Stimulated activated CD4-positive, alpha-beta T cell treated with anti-CD3 and anti-CD28 coated beads, Interleukin-2, amount 100 ng/mL, for 48 hours (primary cell): ENCODE measurements at places on chromosomes 13 and 19.
A peak's percentile ranks its signal among the peaks of the same experiment; 100 is the strongest.

DNA sequence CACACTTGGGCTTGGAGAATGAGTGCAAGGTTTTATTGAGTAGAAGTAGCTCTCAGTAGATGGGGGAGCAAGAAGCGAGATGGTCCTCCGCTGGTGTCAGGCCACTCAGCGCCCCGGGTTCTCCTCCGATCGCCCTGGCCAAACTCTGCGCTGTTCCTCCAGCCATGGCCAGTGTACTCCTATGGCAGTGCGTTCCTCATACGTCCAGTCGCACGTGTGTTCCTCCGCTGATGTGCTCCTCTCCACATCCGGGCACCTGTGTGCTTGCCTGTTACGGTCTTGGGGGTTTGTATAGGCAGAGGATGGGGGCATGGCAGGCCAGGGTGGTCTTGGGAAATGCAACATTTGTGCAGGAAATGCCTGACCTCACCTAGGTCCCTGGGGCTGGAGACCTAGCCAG lies 1899.4 kb downstream of the PCDH9 start:
- no peak for DNase-seq

DNA sequence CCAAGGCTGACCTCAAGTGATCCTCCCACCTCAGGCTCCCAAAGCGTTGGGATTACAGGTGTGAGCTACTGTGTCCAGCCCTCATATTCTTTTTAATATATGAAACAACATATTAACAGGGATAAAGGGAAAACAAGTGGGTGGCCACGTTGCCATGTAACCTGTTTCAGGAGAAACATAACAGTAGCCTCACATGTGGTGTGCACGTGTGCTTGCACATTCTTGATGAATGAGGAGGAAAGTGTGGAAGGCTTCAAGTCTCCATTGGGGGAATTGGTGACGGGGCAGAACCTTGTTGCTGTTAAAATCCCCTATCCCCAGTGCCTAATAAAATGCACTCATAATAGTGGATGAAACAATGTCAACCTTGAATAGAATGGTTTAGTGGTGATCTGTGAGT lies 202.3 kb downstream of the MTUS2 start:
- DNase-seq, result no peak

GRCh38 chr13:61833228-61833627 lies 417.6 kb upstream of the PCDH20 start:
- no peak for DNase-seq

- no peak for DNase-seq
These were observed 875.4 kb upstream of the SLC10A2 start for GRCh38 chr13:103941506-103942140.

GRCh38 chr13:18995259-18995873 lies 186.3 kb downstream of the TUBA3C start:
- no peak for DNase-seq

- DNase-seq, result no peak
These were observed 43.8 kb downstream of the SPTBN4 start for GRCh38 chr19:40510526-40511115.

GRCh38 chr19:36805364-36805763 lies 32.8 kb upstream of the ZNF850 start:
- DNase-seq, result no peak

- no peak for DNase-seq
These were observed 1.2 kb downstream of the LACC1 start for GRCh38 chr13:43880926-43881325.

GRCh38 chr19:40908976-40909375 lies 26.9 kb upstream of the CYP2A7 start:
- DNase-seq, result no peak

GRCh38 chr13:75385708-75386083 lies 96.3 kb downstream of the TBC1D4 start:
- DNase-seq, result no peak

- peak; percentile 64 for DNase-seq
These were observed 21.8 kb downstream of the HCN2 start for GRCh38 chr19:611481-611868.

DNA sequence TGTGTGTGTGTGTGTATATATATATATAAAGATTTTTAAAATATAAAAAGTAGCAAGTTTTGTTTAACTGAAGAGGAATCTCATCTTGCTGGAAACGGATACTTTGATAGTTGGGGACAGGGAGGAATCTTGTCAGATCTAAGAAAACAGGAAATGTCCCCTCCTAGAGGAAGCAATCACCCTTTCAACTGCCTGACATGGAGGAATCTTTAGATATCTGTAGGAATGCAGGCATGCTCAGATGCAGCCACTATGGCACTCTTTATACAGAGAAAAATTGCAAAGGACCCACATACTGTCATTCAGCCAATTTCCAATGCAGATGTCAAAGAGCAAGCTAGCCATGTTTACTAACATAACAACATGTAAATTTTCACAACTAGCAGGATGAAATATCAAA lies 38.8 kb downstream of the ZNF611 start:
- DNase-seq, result no peak
